ENCODE measurements at places on chromosomes 11 and 22. TPM values are rescaled to one million over a fixed set of nuclear protein-coding genes. Genes with fewer than 3 reads are reported as not detected.

DNA sequence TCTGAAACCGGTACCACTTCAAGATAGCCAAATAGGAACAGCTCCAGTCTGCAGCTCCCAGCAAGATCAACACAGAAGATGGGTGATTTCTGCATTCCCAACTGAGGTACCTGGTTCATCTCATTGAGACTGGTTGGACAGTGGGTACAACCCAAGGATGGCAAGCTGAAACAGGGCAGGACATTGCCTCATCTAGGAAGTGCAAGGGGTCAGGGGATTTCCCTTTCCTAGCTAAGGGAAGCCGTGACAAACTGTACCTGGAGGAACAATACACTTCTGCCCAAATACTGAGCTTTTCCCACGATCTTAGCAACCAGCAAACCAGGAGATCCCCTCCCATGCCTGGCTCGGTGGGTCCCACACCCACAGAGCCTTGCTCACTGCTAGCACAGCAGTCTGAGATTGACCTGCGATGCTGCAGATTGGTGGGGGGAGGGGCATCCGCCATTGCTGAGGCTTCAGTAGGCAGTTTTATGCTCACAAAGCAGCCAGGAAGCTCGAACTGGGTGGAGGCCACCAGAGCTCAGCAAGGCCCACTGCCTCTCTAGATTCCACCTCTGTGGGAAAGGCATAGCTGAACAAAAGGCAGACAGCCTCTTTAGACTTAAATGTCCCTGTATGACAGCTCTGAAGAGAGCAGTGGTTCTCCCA lies 59.9 kb upstream of the C11orf58 start:
- no peak for DNase-seq

- DNase-seq: no peak
These were observed 20.8 kb downstream of the KCNE3 start for GRCh38 chr11:74446532-74446938.

The GLYATL1 gene
- 15.7 TPM for total RNA-seq

The RAG2 gene
- not detected for total RNA-seq

The SLC22A8 gene
- total RNA-seq: 0.41 TPM
